ENCODE measurements at places on chromosomes 1 and 21.

GRCh38 chr1:228875741-228876140 is 140.5 kb downstream of the RHOU start:
- DNase-seq, result no peak

GRCh38 chr1:14735841-14736240 is 137.4 kb downstream of the KAZN start:
- no peak for DNase-seq

- DNase-seq, result no peak
Measured at GRCh38 chr1:69319287-69319686, 248.4 kb upstream of the LRRC7 start.

- no peak for DNase-seq
Measured at GRCh38 chr21:24785033-24785432, 822.2 kb downstream of the MRPL39 start.

- DNase-seq, result no peak
Measured at GRCh38 chr1:84876353-84876752, 16.7 kb downstream of the LPAR3 start.

GRCh38 chr1:222285526-222285925 is 262.4 kb downstream of the HHIPL2 start:
- DNase-seq, result no peak

GRCh38 chr1:221641811-221642210 is 100.1 kb downstream of the DUSP10 start:
- DNase-seq, result no peak

GRCh38 chr1:23423415-23424292 is 894 bp downstream of the TCEA3 start:
- DNase-seq, result peak; percentile 16

All from stimulated activated CD4-positive, alpha-beta T cell treated with anti-CD3 and anti-CD28 coated beads, TNF-alpha, amount 100 ng/mL, for 4 hours (primary cell).